Activated CD8-positive, alpha-beta T cell treated with anti-CD3 and anti-CD28 coated beads, Interleukin-2, amount 10 ng/mL, durations not matched to agents 7 days and 5 days (primary cell): ENCODE measurements at places on chromosomes 7 and 10.
A peak's percentile ranks its signal among the peaks of the same experiment; 100 is the strongest.

GRCh38 chr7:7653593-7654187, 13.1 kb downstream of the UMAD1 start:
- DNase-seq = peak; percentile 36

GRCh38 chr10:17344206-17344605, 110.2 kb downstream of the ST8SIA6 start:
- DNase-seq = no peak

DNA sequence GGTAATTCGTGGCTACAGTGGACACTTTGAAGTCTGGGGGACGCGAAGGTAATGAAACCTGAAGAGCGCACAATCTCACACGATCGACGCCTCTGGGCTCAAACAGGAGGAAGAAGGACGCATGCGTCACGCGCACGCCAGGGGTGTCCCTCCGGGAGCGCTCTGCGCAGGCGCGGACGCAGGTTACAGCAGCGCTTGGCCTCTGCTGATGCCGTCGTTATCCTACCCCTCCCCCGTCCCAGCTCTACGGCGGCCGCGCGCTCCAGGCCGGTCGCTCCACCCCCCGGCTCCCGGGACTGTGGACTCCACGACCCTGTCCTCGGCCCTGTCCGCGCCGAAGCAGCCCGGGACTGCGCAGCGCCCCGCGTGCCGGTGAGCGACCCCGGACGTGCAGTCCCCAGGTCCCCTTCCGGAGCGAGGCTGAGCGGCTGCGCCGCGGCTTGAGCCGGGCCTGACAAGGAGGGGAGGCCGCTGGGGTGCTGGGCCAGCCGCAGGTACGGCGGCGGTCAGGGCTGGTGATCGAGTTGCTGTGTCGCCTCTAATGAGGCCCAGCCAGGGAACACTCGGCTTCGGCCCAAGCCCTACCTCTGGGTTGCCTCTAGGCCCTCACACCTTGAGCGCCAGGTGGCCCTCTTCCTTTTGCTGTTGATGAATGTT, at the start of gene TMEM106B:
Gene TMEM106B, plus strand, starts transcription at position 241 of the 657 bp plus-strand sequence. CDS start 3,517 bp downstream, outside the sequence.
- peak; percentile 98 for DNase-seq

- DNase-seq = peak; percentile 4
Measured at GRCh38 chr10:80279146-80279545, 10.3 kb downstream of the MAT1A start.

DNA sequence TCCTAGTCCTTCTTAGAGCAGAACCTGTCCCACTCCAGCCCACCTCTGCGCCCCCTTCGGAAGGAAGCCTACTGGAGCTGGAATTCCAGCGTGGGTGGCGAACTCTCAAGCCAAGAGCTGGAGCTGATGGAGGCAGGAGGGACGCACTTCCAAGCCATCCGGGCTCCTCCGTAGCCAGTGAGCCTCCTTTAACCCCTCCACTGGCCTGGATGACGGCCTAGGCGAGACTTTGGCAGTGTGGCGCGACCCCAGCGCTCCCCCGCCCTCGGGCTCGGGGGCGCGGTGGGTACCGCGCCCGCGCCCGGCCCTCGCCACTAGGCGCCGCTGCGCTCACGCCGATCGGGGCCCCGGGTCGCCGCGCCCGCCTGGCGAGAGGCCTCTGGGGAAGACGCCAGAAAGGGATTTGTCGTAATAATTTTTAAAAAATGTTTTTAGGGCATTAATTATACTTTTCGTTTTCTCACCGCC, 5.1 kb upstream of the EMX2 start:
- no peak for DNase-seq

GRCh38 chr7:157150882-157151281, 12.2 kb downstream of the UBE3C start:
- DNase-seq = no peak

GRCh38 chr7:134783294-134784069, 4.0 kb downstream of the CALD1 start:
- DNase-seq = no peak

DNA sequence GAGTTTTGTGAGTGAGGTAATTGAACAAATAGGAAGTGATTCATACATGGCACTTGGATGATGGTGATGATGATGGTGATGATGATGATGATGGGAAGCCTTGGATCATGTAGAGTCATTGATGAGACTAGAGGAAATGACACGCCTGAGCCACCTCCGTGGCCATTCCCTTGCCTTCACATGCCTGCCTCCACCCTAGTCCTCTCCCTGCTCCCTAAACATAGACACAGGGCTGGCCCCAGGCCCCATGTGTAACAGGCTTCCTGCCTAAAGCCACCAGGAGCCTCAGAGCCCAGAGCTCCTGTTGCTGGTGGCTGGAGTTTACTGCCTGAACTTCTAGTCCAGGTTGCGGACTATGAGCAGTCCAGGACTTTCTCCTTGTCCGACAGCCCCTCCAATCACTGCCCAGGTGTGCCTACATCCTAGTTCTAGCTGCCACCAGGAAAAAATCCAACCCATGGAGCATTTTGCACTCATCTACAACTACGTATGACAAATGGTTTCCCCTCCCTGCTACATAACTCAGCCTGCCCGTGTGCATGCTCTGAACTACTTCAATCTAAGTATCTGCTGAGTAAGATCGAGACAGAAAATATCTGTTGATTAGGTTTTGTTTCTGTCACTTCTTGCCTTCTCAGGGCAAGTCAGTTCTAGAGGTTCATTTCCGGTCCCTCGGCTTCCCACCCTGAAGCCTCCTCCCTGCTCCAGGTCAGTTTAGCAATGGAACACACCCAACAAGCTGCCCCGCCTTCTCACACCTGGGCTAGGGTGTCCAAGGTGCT, 35.5 kb upstream of the KDM7A start:
- peak; percentile 27 for DNase-seq

- no peak for DNase-seq
Measured at GRCh38 chr10:105837951-105838350, 1196.9 kb downstream of the SORCS3 start.

DNA sequence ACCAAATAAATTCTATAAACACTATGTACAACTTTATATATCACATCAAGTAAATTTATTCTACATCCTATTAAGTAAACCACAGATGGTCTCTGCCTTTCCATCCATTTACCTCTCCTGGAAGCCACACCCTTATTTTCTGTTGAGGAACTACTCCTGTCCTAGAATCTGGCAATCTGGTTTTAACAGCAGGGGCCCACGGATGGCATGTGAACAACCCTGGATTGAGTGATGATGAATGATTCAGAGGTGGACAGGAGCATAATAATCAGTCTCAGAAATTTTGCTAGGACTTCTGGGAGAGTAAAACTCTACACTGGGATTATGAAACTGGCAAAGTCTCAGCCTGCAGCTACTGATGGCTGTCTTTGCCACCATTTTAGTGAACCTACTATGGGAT, 54.1 kb downstream of the CDK6 start:
- no peak for DNase-seq

DNA sequence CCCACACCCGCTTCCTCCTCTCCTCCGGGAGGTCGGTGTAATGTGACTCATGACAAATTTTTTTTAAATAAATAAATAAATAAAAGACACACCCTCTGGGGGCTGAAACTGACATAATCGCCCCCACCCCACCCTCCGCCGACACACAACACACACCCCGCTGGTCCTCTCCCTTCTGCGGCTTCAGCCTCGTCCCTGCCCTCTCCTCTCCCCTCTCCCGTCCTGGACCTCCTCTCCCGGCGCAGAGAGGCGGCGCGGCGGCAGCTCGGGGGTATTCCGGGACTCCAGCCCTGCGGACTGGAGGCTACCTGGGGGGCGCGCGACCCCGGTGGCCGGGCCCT, 686 bp downstream of the ABI1 start:
- DNase-seq = peak; percentile 75

GRCh38 chr10:48501787-48502771, 102.8 kb downstream of the ARHGAP22 start:
- no peak for DNase-seq

DNA sequence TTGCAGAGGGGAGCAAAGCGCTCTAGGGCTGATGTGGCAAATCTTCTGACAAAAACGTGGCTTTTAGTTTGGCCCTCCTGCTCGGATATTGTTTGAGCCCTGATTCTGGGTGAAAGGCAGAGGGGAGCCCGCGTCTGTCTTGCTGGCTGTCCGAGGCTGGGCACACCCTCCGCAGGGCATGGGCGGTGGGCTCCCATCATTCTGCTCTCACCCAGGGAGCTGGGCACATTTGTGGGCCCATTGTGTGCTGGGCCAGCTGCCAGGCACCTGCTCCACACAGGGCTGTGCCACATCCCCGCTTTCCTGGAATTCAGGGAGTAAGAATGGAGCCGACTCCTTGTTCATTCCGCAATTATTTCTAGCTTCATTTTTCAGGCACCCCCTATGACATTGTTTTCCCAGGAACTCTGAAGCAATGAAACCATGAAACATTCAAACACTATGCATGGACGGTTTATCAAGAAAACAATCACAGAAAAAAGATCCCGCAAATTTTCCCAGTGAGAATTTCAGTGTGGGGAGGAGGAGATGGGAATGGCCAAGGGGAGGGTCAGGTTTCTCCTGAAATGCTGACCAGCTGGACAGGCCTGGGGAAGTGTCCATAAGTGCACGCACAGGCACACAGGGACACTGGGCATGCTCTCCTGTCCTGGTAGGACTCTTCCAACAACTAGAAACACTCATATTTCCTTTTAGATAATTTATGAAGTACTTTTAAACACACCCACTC, 341.1 kb downstream of the CXCL12 start:
- no peak for DNase-seq
